ENCODE measurements at places on chromosomes 2 and 18.
A peak's percentile ranks its signal among the peaks of the same experiment; 100 is the strongest.

DNA sequence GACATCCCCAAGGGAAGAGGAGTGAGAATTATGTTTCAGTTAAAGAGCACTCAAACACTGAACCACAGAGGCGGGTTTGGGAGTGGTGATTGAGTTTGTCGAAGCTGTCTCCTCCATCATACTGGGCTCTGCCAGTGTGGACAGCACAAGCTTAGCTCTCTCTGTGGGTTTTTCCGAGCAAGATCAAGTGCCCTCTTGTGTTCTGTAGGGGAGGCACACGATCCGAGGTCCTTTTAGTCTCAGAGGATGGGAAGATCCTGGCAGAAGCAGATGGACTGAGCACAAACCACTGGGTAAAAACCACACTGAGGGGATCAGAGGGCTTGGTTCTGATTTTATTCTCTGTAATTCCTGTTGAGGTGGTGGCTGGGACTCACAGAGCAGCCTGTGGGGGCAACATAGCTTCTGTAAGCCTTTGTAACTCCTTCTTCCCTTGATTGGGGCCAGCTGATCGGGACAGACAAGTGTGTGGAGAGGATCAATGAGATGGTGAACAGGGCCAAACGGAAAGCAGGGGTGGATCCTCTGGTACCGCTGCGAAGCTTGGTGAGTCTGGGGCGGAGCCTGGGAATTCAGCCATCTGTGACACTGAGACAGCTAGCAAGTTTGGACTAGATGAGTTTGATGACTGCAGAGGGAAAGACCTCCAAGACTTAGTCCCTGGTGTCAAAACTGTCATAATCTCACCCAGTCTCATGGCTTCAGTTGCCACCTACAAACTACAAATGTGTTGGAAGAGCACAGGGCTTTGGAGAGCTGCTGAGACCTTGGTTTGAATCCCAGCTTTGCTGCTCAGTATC is 2.0 kb downstream of the NAGK start:
- H3K27me3 ChIP-seq, result no peaks in the 10 kb centered on the region
- peak overlapping the region; percentile 66 for H3K27ac ChIP-seq
- peaks cover 53% of the 10 kb centered on the region for H3K36me3 ChIP-seq
- no peak for ATAC-seq
- H3K4me3 ChIP-seq, result peak overlapping the region; percentile 95
- H3K4me1 ChIP-seq, result peaks cover 38% of the 10 kb centered on the region

- H3K4me3 ChIP-seq, result peak overlapping the region; percentile 66
- ATAC-seq, result peak; percentile 80
- no peaks in the 10 kb centered on the region for H3K27me3 ChIP-seq
- H3K36me3 ChIP-seq, result peaks cover 12% of the 10 kb centered on the region
- peak overlapping the region; percentile 93 for H3K27ac ChIP-seq
- peaks cover 33% of the 10 kb centered on the region for H3K4me1 ChIP-seq
These were observed 30.3 kb downstream of the NCOA1 start for GRCh38 chr2:24521162-24521857.

GRCh38 chr2:233400341-233400740 is 46.0 kb downstream of the DGKD start:
- peak overlapping the region; percentile 91 for H3K27ac ChIP-seq
- peak overlapping the region; percentile 62 for H3K4me3 ChIP-seq
- no peaks in the 10 kb centered on the region for H3K27me3 ChIP-seq
- ATAC-seq, result no peak
- peaks cover 28% of the 10 kb centered on the region for H3K36me3 ChIP-seq
- peaks cover 34% of the 10 kb centered on the region for H3K4me1 ChIP-seq

GRCh38 chr2:196711625-196712024 is 72.1 kb downstream of the CCDC150 start:
- H3K27ac ChIP-seq, result no peak overlapping the region
- H3K4me1 ChIP-seq, result no peaks in the 10 kb centered on the region
- no peak for ATAC-seq
- no peaks in the 10 kb centered on the region for H3K27me3 ChIP-seq

DNA sequence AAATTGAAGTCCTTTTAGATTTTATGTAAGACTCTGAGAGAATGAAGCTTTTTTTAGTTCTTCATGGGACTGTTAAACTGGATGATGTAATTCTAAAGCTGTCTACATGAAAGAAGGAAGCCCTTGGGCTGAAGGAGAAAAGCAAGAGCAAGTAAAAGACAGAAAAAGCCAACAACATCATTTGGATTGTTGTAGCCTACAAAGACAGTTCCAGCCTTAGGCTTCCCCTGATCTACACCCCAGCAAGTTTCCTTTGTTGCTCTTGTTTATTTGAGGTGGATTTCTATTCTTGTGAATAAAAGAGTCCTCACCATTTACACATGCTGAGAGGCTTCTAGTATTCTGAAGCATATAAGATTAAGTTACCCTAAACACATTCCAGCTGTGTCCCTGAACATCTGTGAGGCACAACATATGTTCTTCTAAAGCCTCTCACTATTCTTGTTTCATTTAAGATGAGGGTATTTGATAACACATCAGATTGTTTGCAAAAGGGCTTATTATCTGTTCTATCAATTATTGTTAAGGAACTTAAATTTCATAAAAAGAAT is 377.8 kb downstream of the LNPK start:
- ATAC-seq, result no peak
- no peak overlapping the region for H3K4me3 ChIP-seq
- H3K4me1 ChIP-seq, result no peaks in the 10 kb centered on the region
- H3K27me3 ChIP-seq, result peaks cover 15% of the 10 kb centered on the region
- no peaks in the 10 kb centered on the region for H3K36me3 ChIP-seq

DNA sequence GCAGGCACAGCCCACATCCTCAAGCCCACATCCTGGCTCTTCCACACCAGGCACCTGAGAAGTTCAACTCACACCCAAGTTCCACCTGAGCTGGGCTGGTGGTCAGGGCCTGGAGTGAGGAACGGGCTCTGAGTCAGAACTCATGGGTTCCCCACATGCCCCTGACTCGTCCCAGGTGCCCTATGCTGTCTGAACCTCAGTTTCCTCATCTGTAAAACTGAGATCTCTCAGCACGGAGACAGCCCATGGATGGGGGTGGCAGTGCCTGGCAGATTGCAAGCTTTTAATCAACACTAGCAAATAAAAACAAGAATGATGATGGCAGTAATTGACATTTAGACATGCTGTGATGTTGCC is 307.8 kb downstream of the NDUFA10 start:
- no peaks in the 10 kb centered on the region for H3K27me3 ChIP-seq
- H3K4me3 ChIP-seq, result no peak overlapping the region
- no peaks in the 10 kb centered on the region for H3K36me3 ChIP-seq
- no peaks in the 10 kb centered on the region for H3K4me1 ChIP-seq
- H3K27ac ChIP-seq, result no peak overlapping the region

GRCh38 chr2:192953116-192953515 is 758.4 kb upstream of the TMEFF2 start:
- no peak overlapping the region for H3K27ac ChIP-seq
- no peaks in the 10 kb centered on the region for H3K36me3 ChIP-seq
- no peak for ATAC-seq
- no peak overlapping the region for H3K4me3 ChIP-seq
- no peaks in the 10 kb centered on the region for H3K4me1 ChIP-seq
- H3K27me3 ChIP-seq, result no peaks in the 10 kb centered on the region

- H3K4me3 ChIP-seq, result no peak overlapping the region
- no peaks in the 10 kb centered on the region for H3K4me1 ChIP-seq
- H3K27me3 ChIP-seq, result peaks cover 22% of the 10 kb centered on the region
- no peak overlapping the region for H3K27ac ChIP-seq
- no peak for ATAC-seq
- no peaks in the 10 kb centered on the region for H3K36me3 ChIP-seq
These were observed 13.7 kb downstream of the RAPGEF4 start for GRCh38 chr2:172749388-172749787.

GRCh38 chr2:54824567-54824966 is 101.1 kb downstream of the EML6 start:
- no peak overlapping the region for H3K27ac ChIP-seq
- H3K4me3 ChIP-seq, result no peak overlapping the region
- H3K36me3 ChIP-seq, result no peaks in the 10 kb centered on the region
- no peaks in the 10 kb centered on the region for H3K4me1 ChIP-seq
- peaks cover 4% of the 10 kb centered on the region for H3K27me3 ChIP-seq
- ATAC-seq, result no peak

DNA sequence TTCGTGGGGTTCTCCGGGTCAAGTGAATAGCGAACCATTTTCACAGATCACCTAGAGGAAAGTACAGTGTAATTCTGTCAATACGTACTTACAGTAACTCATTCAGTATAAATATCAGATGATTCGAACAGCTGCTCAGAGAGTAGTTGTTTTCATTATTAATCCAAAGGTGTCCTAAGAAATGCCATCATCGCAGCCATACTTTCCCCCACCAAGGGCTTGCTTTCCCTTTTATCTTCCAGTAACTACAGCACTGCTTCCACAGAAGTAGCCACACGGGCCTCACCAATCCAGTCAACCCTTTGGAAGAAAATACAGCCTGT is 4.5 kb upstream of the C18orf32 start:
- no peak for ATAC-seq
- peaks cover 21% of the 10 kb centered on the region for H3K4me1 ChIP-seq
- H3K27me3 ChIP-seq, result no peaks in the 10 kb centered on the region
- H3K4me3 ChIP-seq, result peak overlapping the region; percentile 86
- peaks cover 60% of the 10 kb centered on the region for H3K36me3 ChIP-seq

- no peak overlapping the region for H3K27ac ChIP-seq
- H3K4me1 ChIP-seq, result peaks cover 8% of the 10 kb centered on the region
- ATAC-seq, result no peak
- no peak overlapping the region for H3K4me3 ChIP-seq
- H3K27me3 ChIP-seq, result no peaks in the 10 kb centered on the region
These were observed 53.6 kb upstream of the EML6 start for GRCh38 chr2:54669677-54670484.

DNA sequence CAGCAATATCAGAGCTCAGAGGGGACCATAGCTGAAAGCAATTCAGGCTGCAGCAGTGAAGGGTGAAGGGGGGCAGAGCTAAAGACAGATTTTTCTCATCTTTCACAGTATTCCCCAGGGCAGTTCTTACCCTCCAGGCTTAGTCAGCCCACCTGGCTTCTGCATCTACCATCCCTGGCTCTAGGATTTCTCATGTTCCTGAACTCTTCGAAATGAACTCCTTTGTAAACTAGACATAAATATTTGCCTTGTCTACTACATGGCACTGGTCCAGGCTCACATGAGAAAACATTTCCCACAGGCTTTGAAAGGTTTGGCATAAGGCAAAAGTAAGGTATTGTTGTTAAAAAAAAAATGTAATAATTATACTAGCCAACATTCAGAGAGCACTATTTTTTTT is 23.6 kb upstream of the NEB start:
- H3K27ac ChIP-seq, result no peak overlapping the region
- H3K36me3 ChIP-seq, result no peaks in the 10 kb centered on the region
- no peak for ATAC-seq
- no peak overlapping the region for H3K4me3 ChIP-seq
- no peaks in the 10 kb centered on the region for H3K27me3 ChIP-seq

DNA sequence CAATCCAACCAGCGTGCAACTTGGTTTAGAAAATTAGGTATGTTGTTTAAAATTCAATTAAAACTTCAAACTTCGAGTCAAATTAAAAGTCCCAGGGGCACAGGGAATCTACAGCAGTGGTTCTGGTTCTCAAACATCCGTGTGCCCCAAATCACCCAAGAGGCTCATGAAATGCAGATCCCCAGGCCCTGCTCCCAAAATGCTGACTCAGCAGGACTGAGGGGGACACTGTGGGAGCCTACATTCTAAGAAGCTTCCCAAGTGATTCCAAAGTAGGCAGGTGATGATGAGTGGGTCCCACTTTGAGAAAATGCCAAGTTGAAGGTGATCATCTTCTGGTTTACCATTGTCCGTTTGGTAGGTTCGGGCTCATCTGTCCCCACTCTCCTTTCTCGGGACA is 82.3 kb downstream of the GALNT14 start:
- H3K36me3 ChIP-seq, result no peaks in the 10 kb centered on the region
- no peak overlapping the region for H3K27ac ChIP-seq
- peaks cover 5% of the 10 kb centered on the region for H3K4me1 ChIP-seq
- no peak for ATAC-seq

- no peak overlapping the region for H3K4me3 ChIP-seq
- H3K27me3 ChIP-seq, result peaks cover 7% of the 10 kb centered on the region
- H3K4me1 ChIP-seq, result peaks cover 3% of the 10 kb centered on the region
These were observed 174.7 kb downstream of the LPIN1 start for GRCh38 chr2:11920993-11921583.

GRCh38 chr2:147214914-147215313 is 629.9 kb upstream of the ACVR2A start:
- H3K27ac ChIP-seq, result no peak overlapping the region
- H3K4me3 ChIP-seq, result no peak overlapping the region
- ATAC-seq, result no peak
- no peaks in the 10 kb centered on the region for H3K36me3 ChIP-seq
- H3K27me3 ChIP-seq, result no peaks in the 10 kb centered on the region

DNA sequence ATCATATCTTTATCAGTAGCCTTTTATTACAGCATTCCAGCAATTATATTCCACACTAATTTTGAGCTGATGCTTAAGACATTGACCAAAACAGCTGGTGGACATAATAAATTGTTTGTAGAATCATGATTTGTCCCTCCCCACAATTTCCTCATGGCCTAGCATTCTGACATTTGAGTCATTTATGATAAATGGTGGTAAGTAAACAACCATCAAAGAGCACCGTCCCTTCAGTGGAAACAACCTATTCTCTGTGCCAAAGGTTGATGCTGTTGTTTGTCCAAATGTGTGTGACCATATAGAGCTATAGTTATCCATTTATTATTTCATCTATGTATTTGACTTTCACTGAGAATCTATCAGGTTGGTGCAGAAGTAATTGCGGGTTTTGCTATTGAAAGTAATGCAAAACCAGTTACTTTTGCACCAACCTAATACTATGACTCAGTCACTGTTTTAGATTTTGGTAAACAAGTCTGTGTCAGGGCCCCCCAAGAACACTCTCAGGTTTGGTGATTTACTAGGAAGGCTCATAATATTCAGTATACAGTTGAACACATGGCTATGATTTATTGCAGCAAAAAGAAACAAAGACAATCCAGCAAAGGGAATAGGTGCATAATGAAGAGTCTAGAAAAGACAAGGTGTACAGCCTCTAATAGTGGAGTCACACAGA is 608.7 kb upstream of the REG3G start:
- H3K27ac ChIP-seq, result no peak overlapping the region
- H3K4me3 ChIP-seq, result no peak overlapping the region
- H3K36me3 ChIP-seq, result no peaks in the 10 kb centered on the region
- no peaks in the 10 kb centered on the region for H3K4me1 ChIP-seq

DNA sequence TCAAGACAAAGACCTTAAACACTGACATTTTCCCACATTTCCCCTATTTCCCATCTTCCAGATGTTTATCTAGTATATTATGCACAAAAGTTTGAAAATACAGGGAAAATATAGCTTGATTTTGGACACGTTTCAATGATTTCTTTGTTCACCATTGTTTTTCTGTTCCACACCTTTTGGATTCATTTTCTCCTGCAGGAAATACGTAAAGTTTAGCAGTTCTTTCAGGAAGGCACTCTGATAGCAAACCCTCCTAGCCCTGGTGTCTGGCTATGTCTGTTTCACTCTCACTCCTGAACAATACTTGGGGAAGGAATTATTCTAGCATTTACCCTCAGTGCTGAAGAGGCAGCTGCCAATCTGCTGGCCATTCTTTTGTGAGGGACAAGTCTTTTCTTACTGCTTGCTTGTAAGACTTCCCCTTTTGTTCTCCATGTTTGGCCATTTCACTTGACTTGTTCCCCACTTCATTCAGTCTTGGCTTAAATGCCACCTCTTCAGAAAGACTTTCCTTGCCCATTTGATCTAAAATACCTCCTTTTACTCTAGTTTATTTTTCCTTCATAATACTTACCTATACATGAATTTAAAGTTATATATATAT is 195.4 kb downstream of the RNF152 start:
- no peaks in the 10 kb centered on the region for H3K36me3 ChIP-seq
- H3K4me1 ChIP-seq, result no peaks in the 10 kb centered on the region
- no peak overlapping the region for H3K27ac ChIP-seq
- peaks cover 4% of the 10 kb centered on the region for H3K27me3 ChIP-seq
